ENCODE measurements at places on chromosomes 4 and X.

GRCh38 chr4:74112399-74113105, 13.6 kb upstream of the CXCL2 start:
- DNase-seq = no peak

DNA sequence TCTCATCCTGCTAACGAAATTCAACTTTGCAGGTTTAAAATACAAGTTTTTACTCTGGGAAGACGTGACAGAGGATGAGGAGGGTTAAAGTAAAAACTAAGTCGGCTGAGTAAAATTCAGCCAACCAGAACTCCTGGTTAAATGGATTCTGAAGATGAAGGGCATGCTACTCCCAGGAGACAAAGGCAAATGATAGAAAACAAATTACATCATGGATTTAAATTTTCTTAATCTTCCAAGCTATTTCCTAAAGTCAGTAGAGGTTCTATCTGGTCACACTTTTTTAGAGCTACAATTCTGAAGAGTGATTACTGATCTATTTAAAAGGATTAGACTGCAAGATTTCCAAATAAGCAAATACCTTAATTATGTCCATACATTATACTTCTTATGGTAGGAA, 47.9 kb downstream of the ZNF827 start:
- no peak for DNase-seq

GRCh38 chr4:128060121-128060698, 902 bp upstream of the LARP1B start:
- no peak for DNase-seq

DNA sequence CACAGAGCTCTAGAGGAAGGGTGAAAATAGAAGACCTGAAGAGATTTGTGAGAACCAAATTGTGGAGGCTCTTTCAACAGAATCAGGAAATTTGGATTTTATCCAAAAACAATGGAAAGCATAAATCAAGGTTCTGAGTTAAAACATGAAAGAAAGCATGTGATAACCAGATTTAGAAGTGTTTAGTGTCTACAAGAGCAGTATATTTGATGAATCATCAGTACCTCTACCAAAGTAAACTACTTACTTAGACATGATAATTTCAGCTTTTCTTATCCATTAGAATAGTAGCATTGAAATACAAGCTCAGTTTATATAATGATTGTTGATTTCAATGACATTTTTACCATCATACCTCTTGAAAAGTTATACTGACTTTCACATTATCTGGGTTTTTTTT, 25.9 kb upstream of the INTU start:
- no peak for DNase-seq

- no peak for DNase-seq
Measured at GRCh38 chr4:173505924-173506518, 24.0 kb downstream of the HAND2 start.

- DNase-seq = no peak
Measured at GRCh38 chrX:47232803-47233332, at the start of gene USP11. Gene USP11, plus strand, starts transcription at chrX:47233009. Its CDS starts 35 bp downstream, at chrX:47233044.

DNA sequence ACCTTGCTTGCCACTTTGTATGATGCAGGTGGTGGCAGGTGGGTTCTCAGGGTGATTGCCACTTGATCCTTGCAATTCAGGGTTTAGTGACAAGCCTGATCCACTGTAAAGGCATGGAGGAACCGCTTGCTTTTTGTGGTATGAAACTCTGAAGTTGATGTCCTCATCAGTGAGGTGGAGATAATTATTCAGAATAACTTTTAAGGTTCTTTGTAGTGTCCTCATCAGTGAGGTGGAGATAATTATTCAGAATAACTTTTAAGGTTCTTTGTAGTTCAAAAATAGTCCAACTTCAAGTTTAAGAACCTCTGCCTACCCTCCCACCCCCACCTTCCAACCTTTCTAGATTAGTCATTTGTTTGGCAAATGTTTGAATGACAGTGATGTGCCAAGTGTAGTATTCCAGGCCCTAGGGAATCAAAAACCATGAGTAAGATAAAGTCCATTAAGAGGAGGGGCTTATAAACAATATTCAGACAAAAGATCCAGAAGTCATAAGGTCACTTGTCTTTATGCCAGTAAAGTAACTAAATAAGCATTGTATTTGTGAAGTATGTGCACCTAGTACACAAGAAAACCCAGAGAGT, 51.2 kb downstream of the DCUN1D4 start:
- DNase-seq = no peak

- DNase-seq = no peak
Measured at GRCh38 chr4:21102667-21103066, 402.4 kb downstream of the PACRGL start.

GRCh38 chr4:103008875-103009729, 10.4 kb downstream of the SLC9B1 start:
- peak; percentile 35 for DNase-seq

Data from cerebellar nuclear complex (tissue), 1 donor.